ENCODE measurements at places on chromosomes 16 and 17.
A peak's percentile ranks its signal among the peaks of the same experiment; 100 is the strongest.

DNA sequence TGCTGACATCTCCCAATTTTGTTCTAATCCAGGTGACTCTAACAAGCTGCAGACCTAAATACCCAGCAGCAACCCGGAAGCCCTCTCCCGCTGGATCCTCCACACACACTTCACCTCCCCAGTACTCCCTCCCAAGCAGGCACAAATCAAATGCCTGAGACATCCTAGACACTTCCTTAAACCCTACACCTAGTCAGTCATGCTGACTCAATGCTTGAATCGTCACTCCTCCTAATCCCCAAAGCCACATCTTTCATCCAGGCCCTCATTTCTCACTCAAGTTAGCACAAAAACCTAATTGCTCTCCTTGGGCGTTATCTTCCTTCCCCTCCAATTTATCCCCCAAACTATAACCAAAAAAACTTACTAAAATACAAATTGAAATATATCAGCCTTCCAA lies 32.7 kb downstream of the CMC2 start:
- DNase-seq: no peak

- DNase-seq: peak; percentile 95
Observed at GRCh38 chr17:39687546-39688474, at the start of gene PGAP3. Gene PGAP3 (minus strand): TSS chr17:39688057. CDS start chr17:39688014, 43 bp downstream.

- no peak for DNase-seq
Observed at GRCh38 chr16:24164416-24164815, 91.7 kb upstream of the CACNG3 start.

DNA sequence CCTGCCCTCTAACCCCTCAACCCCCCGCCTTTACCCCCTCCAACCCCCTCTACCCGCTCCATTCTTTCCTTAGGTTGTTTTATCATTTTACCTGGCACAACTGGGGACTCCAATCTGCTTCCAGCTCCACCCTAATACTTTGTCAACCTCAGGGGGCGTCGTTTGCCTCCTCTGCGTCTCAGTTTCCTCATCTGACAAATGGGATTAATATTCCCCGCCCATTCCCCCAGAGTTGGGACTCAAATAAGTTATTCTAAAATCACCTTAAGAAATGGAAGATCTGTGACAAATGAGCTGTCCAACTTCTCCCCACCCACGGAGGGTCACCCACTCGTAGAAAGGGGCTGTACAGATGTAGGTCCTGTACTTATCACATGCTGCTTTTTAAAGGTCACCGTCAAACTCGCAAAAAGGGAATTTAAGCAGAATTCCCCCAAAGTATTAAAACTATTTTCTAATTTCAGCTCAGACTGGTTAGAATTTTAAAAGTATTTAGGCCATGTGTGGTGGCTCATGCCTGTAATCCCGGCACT lies 40.6 kb upstream of the CPNE2 start:
- no peak for DNase-seq

DNA sequence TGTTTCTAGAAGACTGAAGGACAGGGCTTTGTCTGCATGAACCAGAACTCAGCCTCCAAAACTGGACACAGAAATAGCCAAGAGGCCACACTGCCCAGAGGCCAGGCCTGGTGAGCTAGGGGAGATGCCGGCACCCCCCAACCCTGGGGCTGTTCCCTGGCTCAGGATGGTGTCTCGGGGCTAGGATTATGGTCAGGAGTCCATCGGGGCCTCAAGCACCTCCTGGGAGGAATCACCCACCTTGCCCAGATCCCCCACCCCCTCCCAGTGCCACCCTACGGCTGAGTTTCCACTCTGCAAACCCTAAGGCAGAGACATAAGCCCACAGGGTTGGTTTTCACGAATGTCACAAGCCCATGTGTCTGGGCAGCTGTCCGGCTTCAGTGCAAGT lies 37.2 kb downstream of the SLC7A5 start:
- DNase-seq: no peak

- no peak for DNase-seq
Observed at GRCh38 chr16:60729051-60729450, 1307.2 kb downstream of the CDH8 start.

GRCh38 chr16:88692861-88693260 lies 6.6 kb upstream of the SNAI3 start:
- DNase-seq: no peak

- DNase-seq: no peak
Observed at GRCh38 chr16:48820379-48820778, 210.4 kb upstream of the N4BP1 start.

- no peak for DNase-seq
Observed at GRCh38 chr17:6862825-6863224, 31.3 kb upstream of the TEKT1 start.

DNA sequence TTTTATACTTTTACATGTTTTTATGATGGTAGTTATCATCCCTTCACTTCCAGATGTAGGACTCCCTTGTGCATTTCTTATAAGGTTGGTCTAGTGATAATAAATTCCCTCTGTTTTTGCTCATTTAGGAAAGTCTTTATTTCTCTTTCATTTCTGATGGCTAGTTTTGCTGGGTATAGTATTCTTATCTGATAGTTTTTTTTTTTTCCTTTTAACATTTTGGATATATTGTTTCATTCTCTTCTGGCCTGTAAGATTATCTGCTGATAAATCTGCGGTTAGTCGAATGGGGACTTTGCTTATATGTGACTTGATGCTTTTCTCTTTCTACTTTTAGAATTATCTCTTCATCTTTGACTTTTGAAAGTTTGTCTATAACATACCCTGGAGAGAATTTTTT lies 153.1 kb upstream of the MPHOSPH6 start:
- DNase-seq: no peak

DNA sequence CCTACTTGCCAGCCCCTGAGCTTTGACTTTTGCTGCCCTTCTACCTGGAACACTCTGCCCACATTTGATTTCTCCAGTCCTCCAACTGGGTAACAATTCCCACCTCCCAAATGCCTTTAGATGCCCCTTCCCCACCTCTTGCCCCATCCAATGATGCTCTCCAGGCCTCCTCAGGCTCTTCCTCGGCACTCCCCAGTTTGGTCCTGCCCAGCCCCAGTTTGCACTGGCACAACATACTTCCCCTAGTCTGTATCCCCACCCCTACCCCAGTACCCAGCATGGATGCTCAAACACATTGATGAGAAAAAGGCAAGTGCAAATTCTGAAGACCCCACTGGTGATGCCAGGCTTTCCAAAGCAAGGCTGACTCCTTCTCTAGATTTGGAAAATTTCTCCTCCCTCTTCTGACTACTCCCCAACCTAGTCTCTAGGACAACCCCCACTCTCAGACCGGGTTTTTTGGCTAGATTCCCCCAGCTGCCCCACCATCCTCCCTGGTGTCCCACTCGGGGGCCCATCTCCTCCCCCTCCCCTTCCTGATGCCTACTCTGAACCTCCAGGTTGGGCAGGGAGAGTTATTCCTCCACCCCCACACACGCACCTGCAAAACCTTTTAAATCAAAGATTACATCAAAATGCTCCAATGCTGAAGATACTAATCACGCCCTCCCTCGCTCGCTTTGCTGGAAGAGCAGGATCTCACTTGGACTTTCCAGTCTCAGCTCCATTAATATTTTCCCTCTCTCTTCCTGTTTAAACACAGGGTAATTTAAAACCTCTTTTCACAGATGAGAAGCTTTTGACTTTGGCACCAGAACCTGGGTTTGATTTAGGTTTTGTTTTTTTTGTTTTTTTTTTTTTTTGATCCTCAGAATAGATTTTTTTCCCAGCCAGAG lies 94.9 kb downstream of the TMEM132E start:
- no peak for DNase-seq

DNA sequence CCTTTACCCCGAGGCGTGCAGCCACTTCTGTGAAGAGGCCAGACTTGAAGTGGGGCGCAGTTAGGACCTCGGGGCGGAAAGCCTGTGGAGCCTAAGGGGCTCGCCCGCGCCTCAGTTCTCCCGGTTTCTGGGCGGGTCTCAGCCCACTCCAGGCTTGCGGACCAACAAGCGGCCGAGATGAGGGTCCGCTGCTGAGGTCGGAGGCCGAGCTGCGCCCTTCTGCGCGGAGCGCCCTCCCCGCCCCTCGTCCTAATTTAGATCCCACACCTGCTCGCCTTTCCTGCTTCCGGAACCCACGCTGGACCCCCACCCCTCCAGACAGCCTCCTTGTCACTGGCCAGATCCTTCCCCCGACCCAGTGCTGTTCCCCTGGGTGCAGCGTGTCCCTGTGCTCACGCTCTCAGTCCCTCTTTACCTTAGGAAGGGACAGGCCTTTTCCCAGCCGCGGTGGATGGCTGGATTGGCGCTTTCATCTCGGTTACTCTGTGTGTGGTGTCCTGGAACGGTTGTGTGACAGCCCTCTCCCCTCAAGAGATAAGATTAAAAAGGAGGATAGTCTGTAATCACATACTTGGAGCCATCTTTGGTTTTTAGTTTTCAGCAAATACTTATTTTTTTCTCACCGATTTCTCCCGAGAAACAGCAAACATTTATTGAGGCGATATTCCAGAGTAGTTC lies 933 bp upstream of the ATXN7L3 start:
- no peak for DNase-seq

DNA sequence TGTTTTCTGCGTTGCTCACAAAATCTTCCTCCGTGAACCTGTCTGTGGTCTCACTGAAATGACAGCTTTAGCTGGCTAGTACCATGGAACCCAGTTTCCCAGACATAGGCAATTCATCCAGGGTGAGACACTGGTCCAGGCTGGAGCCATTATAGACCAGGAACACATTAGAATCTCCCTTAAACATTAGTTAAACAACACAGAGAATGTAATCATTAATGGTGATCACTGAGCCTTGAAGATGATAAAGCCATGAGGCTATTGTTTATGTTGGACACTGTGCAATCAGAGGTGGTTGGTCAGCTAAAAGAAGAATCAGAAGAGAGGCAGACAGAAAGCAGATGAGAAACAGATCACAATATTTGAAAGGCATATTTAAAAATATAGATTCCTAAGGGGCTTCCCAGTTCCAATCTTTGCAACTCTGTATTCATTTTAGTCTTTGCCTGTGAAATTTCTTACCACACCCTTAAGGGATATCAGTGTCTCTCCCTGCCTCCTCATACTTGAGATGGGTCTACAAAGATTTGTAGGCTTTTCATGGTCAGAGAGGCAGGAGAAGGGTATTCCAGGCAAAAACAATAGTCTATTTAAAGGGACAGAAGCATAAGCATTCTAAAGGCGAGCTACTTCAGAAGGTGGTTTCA lies 317.9 kb downstream of the MAP2K6 start:
- no peak for DNase-seq

DNA sequence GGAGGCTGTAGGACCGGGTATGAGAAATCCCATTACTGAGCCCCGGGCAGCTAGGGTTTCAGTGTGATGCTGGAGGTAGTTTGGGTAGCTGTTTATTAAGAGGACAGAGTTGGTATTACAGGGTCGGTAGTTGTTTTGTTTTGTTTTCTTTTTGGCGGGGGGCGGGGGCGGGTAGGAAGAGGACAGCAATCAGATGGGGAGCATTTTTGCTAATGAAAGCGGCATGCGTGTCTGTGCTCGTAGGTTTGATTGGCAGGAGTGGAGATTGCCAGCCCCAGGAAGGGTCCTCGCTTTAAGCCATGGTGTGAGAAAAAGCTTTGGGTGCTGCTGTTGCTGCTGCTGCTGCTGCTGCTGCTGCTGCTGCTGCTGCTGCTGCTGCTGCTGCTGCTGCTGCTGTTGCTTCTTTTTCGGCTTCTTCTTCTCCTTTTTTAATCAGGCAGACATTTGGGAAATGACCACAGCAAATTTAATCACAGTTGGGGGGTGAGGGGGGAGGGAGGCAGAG lies 498.5 kb upstream of the ZFHX3 start:
- DNase-seq: no peak

- no peak for DNase-seq
Observed at GRCh38 chr16:53948734-53949430, 244.9 kb downstream of the FTO start.

DNA sequence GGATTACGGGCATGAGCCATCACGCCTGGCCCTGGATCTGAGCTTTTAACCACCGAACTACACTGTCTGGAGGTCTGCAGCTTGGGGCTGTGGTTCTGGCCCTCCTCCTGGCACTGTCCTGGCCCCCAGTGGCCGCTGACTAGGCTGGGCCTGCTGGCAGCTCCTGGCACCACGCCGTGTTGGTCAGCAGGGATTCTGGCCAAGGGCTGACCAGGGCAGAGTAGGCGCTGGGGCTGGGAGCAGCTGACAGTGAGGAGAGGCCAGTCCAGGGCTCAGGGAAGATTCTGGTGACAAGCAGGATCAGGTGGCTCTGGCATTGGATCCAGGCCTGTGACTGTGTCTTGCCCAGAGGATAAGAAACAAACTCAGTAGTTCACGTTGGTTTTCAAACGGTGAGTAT lies 14.6 kb downstream of the EEF2K start:
- DNase-seq: no peak

DNA sequence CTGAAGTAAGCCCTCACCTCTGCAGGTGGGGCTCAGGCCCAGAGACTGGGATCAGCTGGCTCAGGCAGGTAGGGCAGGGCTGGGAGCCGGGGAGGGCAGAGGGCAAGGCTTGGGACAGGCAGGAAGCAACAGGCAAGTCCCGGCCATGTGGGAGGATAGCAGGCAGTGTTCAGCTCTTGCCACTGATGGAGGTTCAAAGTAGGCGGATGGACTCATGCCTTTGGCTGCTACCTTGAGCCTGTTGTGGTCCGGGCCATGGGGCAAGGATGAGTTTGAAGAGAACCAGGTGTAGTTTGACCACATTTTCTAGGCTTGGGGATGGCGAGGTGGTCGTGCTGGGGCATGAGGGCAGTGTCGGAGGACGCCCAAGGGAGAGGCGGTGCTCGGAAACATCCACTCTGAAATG lies 2.7 kb downstream of the PRCD start:
- no peak for DNase-seq

- DNase-seq: peak; percentile 49
Observed at GRCh38 chr17:17494870-17495535, 1.2 kb downstream of the RASD1 start.

GRCh38 chr16:4487955-4488498 lies 11.8 kb downstream of the HMOX2 start:
- DNase-seq: no peak

- no peak for DNase-seq
Observed at GRCh38 chr16:84059111-84059510, 16.5 kb upstream of the SLC38A8 start.

GRCh38 chr17:72492494-72492893 lies 371.7 kb downstream of the SOX9 start:
- DNase-seq: no peak

DNA sequence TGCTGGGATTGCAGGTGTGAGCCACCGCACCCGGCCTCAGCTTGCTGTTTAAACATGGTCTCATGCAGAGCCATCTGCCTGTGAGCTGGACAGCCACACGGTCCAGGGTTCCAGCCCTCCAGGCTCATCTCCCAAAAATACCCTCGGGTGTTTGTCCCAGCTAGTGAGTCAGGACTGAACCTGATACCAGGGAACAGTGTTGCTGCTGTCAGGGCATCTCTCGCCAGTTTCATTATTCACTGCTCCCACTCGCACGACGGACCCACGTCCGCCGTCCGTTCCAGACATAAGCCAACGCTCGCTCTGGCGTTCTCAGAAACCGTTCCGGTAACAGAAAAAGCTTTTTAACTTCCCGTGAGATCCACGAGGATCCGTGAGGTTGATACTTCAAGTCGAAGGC lies 77.6 kb downstream of the NXN start:
- no peak for DNase-seq

Data from GM06990 (cell line).